ENCODE measurements at places on chromosomes 5 and 9.
A peak's percentile ranks its signal among the peaks of the same experiment; 100 is the strongest.

DNA sequence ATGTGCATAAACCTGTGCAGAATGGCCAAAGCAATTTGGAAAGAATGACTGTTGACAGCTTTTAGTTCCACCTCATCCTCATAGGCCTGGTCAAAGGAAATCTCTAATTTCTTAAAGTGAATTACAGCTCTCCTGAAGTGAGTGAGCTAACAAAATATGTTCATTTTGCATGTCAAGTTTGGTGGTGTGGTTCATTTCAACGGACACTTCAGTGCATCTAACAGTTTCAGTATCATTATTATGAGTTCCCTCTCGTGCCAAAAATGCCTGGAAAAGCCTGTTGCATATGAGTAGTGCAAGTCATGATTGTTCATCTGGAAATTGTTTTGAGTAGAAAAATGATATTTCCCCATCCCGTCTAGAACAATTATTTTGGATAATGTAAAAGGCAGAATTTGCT lies 53.2 kb upstream of the HMHB1 start:
- no peak for DNase-seq

GRCh38 chr9:91111226-91111625 lies 250.5 kb downstream of the AUH start:
- DNase-seq, result no peak

GRCh38 chr5:74146796-74147195 lies 493.7 kb downstream of the ENC1 start:
- DNase-seq, result no peak

DNA sequence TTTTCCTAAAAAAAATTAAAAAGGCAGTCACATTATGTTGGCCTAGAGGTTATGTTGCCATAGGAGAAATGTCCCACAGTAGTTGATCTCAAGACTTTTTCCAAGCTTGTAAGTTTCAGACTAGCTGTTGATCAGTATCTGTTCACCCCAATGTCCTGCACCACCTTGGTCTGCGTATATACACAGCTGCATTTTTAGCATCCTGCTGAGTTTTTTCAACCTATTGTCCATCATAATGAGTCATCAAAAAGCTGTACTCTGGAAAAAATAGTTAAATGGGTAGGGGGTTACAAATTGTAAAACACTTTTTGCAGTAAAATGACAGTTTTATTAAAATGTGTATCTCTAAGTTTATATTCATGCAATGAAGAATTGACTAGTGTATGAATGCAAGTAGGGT lies 53.2 kb upstream of the TMEM171 start:
- no peak for DNase-seq

- DNase-seq, result no peak
These were observed 14.6 kb upstream of the DDX41 start for GRCh38 chr5:177531209-177531940.

GRCh38 chr9:117564839-117565238 lies 139.4 kb upstream of the TLR4 start:
- DNase-seq, result no peak

GRCh38 chr5:179969110-179969509 lies 61.4 kb upstream of the TBC1D9B start:
- no peak for DNase-seq

DNA sequence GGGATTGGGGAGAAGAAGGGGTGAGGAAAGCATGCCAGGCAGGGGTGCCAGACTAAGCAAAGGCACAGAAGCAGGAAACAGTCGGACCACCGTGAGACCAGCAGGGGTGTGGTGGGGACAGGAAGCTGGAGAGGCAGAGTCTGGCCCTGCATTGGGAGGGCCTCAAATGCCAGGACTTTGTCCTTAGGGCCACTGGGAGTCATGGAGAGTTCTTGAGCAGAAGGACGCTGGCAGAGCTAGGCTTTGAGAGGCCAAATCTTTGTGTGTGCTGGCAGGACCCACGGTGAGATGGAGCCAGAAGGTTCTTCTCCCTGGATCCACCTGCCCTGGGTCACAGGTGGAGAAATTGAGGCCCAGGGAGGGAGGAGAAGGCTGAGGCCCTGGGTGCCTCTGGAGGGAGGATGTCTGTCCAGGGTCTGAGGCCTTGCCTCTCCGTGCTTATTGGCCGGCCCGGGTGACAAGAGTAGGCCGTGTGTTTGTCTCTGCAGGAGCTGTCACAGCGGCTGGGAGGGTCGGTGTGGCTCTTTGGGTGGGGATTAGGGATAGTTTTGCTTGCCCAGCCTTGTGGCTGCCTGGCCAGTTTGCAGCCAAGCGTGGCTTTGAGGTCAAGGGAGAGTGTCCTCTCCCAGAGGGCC lies 1.8 kb upstream of the ENG start:
- DNase-seq, result no peak

- DNase-seq, result no peak
These were observed 167.8 kb upstream of the TUT7 start for GRCh38 chr9:86521977-86522376.

GRCh38 chr5:124751031-124751430 lies 4.6 kb upstream of the ZNF608 start:
- no peak for DNase-seq

DNA sequence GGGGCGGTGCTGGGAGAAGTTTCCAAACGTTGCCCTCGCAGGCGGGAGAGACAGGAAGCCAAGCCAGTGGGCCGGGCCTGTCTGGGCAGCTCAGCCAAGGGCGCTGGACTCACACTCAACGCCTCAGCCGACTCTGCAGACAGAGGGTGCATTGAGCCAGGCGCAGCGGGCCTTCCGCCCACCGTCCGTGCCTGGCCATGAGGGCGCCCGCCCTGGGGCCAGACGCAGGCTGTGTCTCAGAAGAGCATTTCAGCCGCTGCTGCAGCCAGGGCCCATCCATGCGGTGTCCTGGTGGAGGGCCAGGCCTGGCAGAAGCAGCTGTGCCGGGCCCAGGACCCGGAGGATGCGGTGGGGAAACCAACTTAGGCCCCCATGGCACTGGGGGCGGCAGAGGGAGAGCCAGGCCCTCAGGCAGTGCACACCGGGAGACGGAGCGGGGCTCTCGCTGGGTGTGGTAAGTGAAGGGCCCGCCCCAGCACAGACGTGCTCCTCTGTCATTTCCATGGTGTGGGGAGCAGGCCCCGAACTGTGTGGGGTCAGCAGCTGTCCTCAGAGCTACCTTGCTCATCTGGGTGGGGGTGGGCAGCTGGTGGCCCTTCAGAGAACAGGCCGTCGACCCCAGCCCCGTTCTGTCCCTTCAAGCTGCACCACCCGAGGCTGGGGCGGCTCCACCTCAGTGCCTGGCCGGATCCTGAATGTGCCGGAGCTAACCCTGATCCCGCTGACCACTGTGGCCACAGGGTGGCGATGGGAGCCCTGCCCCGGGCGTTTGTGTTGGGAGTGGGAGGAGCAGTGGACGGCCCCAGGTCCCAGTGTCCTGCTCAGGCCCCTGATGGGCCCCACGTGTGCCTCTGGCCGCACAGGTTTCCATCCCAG lies 18.0 kb downstream of the DNLZ start:
- no peak for DNase-seq

GRCh38 chr5:32955814-32956213 lies 244.7 kb downstream of the NPR3 start:
- DNase-seq, result no peak

DNA sequence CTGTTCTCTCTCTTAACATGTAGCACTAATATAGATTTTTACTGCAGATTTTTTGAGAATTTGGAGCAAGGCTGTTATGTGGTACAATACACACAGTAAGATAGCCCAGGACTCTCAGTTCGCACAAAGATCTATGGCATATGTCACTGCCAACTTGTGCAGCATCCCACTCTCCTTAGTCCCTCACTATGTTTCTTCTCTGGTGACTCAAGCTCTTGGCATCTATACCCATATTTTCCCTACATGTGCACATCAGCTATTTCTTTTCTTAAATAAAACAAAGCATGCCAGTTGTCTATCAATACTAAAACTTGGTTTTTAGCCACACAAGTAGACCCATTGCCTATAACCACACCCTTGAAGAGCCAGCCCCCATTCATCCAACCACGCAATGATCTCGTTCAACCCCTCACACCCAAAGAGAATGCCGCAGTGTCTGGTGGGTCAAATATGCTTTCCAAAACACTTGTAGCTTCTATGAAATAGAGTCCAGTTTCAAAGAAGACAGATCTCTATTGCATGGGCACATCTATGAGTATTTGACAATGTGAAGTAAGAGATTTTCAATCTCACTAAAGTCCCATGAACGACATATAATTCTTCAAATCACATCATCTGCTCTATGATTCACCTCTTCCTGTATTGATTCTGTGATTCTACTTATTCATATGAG lies 18.2 kb upstream of the IL7R start:
- DNase-seq, result no peak

DNA sequence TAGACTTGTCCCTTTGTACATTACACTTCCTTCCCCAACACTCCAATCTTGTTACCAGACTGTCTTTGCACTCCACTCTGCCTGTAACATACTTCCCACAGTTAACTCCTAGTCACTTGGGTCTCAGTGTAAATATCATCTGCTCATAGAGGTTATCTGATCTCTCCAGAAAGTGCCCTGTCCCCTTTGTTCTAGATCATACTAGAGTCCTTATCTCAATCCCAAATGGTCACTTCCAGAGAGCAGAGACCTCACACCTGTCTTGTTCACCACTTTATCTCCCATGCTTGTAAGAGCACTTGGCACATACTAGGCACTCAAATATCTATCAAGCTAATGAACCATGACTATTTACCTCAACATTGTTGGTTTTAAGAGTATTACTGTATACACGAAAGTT lies 30.4 kb downstream of the SETX start:
- no peak for DNase-seq

- DNase-seq, result no peak
These were observed 40.5 kb upstream of the MYO10 start for GRCh38 chr5:16976625-16977008.

GRCh38 chr9:87276851-87277261 lies 220.8 kb upstream of the DAPK1 start:
- no peak for DNase-seq

DNA sequence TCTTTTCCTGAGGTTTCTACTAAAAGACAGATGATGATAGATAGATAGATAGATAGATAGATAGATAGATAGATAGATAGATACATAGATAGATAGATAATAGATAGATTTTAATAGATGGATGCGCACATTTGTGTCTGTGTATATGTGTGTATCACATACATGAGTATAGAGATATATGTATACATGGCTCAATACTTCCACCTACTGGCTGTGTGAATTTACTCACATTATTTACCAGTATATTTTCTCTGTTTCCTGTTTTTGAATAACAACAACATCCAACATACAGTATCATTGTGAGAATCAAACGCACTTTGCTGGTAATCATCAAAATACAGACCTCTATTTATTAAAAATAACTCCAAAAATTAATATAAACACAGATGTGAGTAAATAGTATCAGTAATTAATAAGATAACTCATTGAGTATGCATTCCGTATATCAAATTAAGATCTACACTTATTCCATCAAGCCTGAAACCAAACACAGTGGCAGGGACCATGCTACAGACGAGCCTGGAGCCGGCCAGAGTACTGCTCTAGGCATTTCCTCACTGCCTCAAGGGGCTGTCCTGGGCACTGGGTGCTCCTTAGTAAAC lies 338.0 kb downstream of the SEMA5A start:
- peak; percentile 15 for DNase-seq

DNA sequence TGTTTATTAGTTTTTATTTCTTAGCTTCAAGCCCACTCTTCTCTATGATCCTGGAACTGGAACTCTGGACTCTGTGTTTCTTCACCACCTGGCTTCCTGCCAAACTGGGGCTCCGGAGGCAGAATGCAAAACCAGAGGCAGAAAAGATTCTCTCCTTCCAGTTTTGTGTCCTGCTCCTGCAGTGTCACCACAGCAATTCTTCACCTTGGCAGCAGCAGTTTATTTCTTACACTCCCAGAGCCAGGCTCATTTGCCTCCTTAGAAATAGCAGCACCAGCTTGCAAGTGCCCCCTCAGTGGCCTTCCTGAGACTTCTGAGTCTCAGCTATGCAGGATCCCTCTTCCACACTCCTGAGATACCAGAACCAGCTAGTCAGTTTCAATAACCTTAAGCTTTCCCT lies 26.7 kb upstream of the CAMK4 start:
- DNase-seq, result no peak

- peak; percentile 1 for DNase-seq
These were observed 168.6 kb downstream of the CARTPT start for GRCh38 chr5:71887680-71888079.

DNA sequence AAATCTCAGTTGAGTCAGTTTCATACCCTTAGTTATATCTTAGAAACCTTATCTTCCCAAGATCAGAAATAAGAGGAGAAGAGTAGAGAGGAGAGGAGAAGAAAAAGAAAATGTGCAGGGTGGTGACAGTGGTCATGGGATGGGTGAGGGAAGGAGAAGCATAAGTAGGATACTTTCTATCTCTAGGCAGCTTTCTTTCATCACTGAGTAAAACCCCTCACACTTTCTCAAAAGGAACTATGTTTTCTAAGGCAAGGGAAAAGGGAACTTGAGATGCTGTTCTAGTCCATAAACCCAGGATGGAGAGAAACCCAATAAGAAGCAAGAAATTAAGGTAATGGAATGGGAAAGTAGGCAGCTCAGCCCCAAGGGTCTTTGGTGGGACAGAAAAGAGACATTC lies 225.3 kb downstream of the MCTP1 start:
- DNase-seq, result no peak

DNA sequence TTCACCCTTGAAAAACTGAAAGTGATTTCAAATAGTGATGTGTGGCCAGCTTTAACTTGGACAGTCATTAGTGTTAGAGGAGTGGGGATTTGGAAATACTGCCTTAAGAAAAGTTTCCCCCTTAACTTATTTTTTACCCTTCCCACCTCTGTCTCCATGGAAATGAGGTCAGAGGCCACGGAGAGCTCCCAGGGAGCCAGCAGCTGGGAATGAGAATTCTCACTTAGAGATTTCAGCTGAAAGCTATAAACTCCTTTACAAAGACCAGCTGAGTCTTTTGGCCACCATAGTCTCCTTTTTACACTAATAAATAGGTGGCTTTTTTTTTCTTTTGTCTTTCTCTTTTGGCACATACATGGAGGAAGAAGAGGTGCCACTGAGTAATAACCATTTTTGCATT lies 45.7 kb upstream of the PIK3R1 start:
- DNase-seq, result no peak

GRCh38 chr5:1708592-1709141 lies 91.0 kb downstream of the MRPL36 start:
- no peak for DNase-seq

All from HL-60 (cell line).